AG09309 (cell line): ENCODE measurements at places on chromosomes 2 and 18.
A peak's percentile ranks its signal among the peaks of the same experiment; 100 is the strongest.

GRCh38 chr18:5318061-5318700, 22.7 kb upstream of the ZBTB14 start:
- DNase-seq, result no peak

GRCh38 chr2:151947813-151948165, 119.6 kb upstream of the ARL5A start:
- DNase-seq, result no peak

GRCh38 chr2:222424729-222425671, 657 bp downstream of the SGPP2 start:
- DNase-seq, result no peak

GRCh38 chr2:221629468-221629867, 57.4 kb upstream of the EPHA4 start:
- DNase-seq, result peak; percentile 46

GRCh38 chr2:190553254-190553653, 18.7 kb upstream of the NEMP2 start:
- no peak for DNase-seq

DNA sequence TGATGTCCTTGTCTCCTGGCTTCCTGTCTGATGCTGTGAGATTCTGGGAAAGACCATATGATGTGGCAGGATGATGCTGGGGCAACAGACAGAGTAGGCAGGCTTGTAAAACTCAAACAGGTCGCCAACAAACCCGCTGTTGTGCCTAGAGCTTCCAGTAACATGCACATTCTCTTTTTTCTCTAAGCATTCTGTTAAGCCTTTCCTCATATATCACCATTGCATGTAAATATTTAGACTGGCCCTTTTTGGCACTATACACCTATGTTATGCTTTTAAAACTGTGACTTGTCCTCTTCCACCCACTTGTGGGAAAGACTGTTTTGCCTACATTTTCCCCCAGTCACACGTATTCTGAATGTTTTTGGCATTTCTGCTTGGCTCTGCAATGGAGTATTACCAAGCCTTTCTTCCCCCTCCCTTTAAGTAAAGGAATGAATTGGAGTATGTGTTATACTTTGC, 250.4 kb upstream of the TANK start:
- no peak for DNase-seq

GRCh38 chr2:217465100-217465499, 537.7 kb downstream of the TNS1 start:
- no peak for DNase-seq

- no peak for DNase-seq
These were observed 173.3 kb downstream of the PARD3B start for GRCh38 chr2:204718607-204719006.

GRCh38 chr2:141515931-141516330, 614.9 kb downstream of the LRP1B start:
- DNase-seq, result no peak

DNA sequence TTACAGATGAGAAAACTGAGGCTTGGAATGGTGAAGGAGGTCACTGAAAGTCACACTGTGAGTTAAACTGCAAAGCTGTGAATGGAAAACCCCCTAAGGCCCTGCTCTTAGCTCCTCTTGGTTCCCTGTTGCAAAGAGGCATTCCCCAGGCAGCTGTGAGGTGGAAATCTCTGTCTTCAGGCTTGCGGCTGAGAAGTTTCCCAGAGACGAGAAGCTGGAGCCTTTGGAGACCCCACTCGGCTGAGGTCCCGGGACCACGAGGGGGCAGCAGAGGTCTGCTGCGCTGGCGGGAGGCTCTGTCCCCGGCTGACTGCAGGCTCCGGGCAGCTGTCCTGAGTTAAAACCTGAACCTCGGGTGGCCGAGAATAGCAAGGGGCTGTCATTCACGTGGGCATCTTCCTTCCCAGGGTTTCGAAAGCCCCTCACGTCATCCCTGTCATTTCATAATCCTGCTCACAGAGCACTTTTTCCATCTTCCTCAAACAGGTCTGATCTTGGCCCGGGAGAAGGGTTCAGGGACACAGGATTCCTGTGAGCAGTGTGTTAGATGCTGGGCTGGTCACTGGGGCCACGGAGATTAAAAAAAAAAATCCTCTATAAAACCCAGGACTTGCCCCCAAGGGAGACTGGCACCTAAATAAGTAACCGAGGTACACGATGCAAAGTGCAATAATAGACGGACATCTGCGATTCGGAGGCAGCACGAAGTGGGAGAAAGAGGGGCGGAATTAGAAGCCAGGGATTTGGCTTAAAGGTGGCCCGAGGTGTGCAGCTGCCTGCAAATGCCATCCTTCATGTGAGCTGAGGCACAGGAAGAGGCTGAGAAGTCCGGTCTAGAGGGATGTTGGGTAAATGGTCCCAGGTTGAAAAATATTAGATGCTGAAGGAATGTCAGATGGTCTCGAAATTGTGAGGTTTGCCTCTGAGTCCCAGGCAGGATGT, 24.6 kb upstream of the ATOH8 start:
- no peak for DNase-seq

DNA sequence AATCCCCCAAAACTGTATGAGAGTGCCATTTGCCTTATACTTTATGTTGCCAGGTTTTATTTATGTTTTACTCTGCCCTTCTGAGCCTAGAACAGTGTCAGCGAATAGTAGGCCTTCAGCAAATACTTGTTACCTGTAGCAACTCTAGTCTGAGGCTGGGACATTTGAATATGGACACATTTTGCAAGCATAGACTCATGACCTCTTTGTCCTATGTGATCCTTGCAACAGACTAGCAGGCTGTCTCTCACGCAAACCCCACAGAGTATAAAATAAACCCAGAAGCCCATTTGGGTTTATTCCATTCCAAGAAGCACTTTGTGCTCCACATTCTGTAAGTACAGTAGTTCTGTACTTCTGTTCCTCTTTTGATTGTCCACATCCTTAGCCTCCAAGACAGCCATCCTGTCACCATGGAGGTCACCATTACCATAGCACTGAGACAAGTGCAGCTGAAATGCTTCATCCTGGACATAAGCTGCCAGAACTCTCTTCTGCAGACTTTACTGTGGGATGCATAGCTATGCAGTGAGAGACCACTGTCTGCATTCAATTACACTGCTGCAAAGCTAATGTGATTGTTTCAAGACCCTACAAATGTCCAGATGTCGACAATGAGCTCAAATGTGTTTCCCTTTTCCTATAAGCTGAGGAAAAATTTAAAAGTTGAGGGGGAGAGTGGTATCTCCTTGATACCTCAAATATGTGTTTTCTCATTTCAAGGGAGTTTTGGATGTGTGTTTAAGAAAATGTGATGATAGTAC, 425.7 kb downstream of the PID1 start:
- DNase-seq, result no peak

- DNase-seq, result peak; percentile 27
These were observed 91.2 kb upstream of the SESTD1 start for GRCh38 chr2:179355881-179356280.

DNA sequence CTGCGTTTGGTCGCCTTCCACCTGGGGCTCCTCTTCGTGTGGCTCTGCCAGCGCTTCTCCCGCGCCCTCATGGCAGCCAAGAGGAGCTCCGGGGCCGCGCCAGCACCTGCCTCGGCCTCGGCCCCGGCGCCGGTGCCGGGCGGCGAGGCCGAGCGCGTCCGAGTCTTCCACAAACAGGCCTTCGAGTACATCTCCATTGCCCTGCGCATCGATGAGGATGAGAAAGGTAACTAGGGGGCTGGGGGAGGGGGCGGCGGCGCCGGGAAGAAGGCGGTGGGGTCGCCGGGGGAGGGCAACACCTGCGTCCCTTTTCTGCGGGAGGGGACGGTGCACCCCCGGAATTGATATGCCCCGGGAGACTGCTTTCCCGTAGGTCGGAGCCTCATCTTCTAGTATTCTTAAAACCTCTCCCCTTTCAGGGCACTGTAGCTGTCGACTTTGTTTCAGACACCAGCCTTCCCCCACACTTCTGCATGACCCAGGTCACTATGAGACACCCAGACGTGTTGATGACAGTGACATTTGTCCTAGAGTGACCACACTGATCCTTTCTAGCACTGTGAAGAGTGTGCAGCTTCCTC, 755 bp downstream of the SPAST start:
- no peak for DNase-seq

DNA sequence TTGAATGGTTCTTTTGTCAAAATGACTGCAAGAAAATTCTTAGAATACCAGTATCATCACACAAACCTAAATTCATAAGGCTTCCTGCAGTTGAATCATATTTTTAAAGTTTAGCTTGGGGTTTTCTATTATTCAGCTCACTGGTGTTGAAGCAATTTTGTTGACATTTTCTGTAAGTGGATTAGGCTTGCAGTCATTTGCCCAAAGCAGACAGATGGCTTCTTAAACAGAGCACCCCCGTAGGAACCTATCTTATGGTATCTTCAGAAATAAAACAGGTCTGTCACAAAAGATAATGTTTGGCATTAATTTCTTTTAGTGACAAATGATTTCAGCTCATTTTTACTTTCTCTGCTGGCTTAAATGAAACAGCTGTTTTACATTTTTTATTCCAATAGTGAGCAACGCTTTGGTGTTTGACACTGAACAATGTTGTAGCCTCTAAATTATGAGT, 331.1 kb downstream of the PLCL1 start:
- DNase-seq, result peak; percentile 23

- DNase-seq, result no peak
These were observed 48.3 kb downstream of the ZFP36L2 start for GRCh38 chr2:43178055-43178598.

DNA sequence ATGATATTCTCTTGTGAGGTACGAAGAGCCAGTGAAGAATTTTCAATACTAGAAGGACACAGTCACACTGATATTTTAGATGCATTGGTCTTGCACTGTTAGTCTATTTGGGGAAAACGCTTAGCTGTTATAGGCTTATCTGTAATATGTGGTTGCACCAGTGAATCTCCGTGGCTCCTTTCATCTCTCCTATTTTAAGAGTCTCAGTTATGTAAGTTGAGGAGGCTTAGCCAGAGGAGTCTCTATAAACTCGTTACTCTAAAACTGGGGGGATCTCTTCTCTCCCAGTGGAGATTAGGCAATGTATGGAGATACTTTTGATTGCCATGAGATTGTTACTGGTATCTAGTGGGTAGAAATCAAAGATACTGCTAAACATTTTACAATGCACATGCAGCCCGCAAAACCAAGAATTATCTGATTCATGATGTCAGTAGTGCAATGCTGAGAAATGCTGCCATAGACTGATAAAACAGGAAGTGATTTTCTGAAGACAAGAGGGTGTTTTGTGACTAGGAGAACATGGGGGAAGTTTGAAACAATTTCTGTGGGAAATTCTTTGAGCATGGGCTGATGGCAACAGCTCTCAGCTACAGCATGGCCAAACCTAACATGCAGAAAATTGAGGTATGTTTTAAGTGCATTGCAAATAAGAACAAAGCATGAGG, 339.1 kb downstream of the SOX11 start:
- no peak for DNase-seq

DNA sequence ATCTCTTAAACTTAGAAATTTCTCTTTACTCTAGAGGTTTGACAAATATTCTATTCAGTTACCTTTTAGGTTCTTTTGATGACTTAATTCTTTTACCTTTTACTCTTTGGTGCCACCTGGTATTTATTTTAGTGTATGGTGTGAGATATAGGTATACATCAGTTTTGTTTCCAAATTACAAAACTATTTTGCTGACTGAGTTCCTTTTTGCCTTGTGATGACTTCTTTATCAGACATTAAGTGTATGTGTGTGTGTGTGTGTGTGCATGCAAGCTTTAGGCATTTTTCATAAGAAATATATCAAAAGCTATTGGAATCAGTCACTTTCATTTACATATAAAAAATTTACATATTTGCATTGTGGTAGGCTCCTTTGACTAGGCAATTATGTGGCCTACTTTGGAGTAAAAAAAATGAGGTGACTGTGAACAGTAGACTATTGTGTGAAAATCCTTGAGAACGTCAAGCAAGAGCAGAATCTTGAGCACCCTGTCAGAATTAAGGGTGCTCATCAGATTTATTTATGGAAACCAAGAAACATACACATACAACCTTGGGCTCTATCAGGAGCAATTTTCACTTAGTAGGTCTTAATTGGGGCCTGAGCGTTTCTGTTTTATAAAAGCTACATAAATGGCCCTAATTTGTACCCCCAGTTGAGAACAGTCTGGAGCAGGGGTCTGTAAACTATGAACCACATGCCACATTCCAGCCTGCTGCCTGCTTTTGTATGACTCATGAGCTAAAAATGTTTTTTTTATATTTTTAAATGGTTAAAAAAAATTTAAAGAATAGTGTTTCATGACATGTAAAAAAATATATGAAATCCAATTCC, 415.9 kb downstream of the SLC4A3 start:
- no peak for DNase-seq

DNA sequence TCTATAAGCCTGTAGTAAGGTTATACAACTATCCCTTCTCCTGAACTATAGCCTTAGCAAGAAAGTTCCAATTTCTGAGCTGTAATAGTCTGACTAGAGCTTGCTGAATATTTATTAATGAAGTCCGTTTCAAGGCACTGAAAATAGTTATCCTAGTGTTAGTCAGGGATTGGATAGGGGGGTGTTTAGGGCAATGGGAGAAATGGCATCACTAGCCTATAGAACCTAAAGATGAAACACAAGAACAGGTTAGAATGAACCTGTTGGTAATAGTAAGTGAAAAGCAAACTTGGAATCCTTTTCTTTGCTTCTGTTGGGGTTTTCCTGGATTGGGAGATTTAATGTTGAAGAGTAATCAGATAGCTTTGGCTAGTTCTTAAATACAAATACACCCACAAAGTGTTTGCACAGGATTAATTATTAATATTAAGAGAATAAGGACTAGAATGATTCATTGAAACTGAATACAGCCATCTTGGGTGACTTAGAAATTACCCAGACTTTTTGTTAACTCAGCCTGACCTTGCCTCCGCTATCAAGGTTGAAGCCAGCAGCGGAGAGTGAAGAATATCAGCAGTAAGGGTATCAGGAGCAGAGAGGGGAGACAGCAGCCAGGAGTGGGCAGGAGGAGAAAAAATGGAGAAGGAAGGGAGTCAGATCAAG, 14.4 kb downstream of the CCNT2 start:
- no peak for DNase-seq

GRCh38 chr2:14828968-14829367, 196.5 kb downstream of the LRATD1 start:
- no peak for DNase-seq

DNA sequence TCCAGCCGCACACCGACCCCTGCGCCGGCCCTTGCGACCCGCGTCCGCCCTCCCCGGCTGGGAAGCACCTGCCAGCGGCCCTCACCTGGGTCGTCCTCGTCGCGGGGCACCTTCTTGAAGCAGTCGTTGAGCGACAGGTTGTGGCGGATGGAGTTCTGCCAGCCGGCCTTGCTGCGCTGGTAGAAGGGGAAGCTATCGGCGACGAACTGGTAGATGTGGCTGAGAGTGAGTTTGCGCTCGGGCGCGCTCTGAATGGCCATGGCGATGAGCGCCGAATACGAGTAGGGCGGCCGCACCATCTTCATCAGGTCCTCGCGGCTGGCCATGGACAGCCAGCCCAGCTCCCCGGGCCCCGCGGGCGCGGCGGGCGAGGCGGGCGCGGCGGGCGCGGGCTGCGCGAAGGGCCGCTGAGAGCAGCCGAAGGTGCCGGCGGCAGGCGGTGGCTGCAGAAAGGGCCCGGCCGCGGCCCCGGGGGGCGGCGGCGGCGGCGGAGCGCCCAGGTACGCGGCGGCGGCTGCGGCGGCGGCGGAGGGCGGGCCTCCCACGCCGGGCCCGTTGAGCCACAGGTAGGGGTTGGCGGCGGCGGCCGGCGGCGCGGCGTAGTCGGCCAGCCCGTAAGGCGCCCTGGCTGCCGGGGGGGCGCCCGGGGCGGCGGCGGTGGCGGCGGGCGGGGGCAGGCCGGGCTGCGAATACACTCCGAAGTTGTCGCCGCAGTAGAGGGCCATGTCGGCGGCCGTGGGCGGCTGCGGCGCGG, 505 bp downstream of the FOXI3 start:
- no peak for DNase-seq

GRCh38 chr2:88481691-88482336, 29.3 kb upstream of the FOXI3 start:
- no peak for DNase-seq
